AG09319 (cell line): ENCODE measurements at places on chromosomes 13 and 19.

- DNase-seq: no peak
Observed at GRCh38 chr13:98657506-98658085, 80.7 kb upstream of the STK24 start.

DNA sequence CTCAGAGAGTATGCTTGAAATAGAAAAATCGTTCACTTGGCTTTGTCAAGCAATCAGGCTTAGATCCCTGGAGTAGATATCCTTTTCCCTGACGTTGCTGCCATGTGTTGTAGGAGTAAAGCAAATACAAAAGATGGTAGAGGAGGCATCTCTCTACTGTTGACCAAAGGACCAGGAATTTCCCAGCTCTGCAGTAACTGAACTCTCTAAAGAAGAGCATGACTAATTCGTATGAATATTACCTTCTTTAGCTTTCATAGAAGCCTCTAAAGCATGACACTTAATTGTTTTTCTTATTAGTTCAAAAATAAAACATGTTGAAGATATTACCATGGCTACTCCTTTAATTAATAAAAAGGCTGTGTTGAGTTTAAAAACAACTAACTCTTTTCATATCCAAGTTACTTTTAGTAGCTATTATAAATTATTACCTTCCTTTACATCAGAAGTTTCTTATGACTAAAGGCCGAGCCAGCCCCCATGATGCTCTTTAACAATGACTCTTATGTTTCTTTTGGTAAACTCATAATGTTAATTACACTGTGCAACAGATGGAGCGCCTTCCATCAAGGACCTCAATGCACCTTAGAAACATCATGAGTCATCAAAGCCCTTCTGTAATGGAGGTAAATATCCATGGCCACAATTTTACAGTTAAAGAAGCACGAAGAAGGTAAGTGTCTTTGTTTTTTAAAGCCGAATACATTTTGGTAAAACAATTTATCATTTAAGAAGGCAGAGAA is 352.4 kb downstream of the KLF5 start:
- DNase-seq: no peak

GRCh38 chr13:50850445-50850844 is 7.0 kb upstream of the DLEU7 start:
- DNase-seq: no peak

DNA sequence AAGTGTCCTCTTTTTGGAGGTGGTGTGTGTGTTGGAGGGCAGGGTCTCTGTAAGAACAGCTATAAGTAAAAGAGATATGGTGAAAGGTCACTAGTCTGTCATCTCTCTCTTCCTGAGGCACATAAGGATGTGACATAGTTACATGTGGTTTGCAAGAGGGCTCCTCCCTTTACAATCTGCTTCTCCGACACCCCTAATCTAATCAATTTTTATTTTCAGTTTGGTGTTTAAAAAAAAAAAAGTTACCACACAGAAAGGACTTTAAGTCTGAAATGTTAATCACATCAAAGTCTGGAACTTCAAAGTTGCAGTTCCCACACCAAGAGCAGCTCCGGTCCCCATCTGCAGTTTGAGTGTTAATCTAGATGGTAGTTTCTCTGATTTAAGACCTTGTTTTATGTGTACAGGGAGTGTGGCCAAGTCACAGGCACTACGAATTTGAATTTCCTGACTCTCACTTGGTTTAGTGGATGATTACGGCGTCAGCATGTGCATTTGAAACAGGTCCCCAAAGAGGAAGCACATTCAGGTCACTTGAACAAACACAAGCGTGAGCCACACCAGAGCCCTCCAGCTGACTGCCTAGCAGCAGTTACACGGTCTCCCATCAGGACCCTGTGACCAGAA is 53.1 kb downstream of the FOXO1 start:
- DNase-seq: no peak

DNA sequence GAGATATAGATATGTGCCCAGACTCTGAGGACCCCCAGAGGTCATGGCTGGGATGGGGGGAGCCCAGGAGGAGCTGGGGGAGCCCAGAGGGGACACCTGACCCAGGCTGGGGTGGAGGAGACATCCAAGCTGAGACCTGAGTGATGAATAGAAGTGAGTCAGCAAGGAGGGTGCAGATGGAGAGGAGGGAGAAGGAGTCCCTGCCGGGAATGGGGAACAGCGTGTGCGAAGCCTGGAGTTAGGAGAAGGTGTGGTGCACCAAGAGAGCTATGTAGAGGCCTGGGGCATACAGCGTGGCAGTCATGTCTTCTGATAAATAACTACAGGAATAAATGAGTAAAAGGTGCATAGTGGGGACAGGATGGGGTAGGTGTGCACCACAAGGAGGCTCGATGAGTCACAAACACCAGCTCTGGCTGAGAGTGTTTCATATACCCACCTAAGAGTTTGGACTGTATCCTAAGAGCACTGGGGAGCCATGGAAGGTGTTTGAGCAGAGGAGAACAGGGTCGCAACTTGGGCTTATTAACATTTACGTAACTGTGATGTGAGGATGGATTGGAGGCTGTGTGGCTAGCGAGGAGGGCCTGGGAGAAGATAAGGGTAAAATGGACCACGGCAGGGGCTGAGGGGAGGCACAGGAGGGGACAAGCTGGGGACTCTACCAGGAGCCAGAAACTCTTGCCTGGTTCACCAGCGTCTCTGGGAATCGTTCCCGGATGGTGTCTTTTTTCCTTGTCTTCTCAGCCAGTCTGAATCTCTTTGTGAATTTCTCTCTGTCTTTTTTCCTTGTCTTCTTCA is 1.4 kb downstream of the CEACAM18 start:
- no peak for DNase-seq

DNA sequence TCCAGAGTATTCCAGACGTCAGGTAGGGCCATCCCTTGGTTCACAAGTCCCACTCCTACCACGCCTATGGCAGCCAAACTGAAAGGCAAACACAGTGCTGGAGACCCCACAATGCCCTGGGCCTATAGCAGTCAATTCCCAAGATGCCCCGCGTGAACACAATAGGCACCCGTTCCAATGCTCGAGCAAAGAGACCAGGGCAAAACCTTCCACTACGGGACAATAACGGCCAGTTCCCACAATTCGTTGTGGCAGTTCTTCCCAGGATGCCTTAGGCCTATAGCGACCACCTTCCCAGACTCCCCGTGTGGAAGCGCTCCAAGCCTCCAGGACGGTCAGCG is 538 bp downstream of the ZNF428 start:
- no peak for DNase-seq
